Activated CD8-positive, alpha-beta memory T cell treated with anti-CD3 and anti-CD28 coated beads for 4 hours (primary cell): ENCODE measurements at places on chromosomes 2 and 18.

DNA sequence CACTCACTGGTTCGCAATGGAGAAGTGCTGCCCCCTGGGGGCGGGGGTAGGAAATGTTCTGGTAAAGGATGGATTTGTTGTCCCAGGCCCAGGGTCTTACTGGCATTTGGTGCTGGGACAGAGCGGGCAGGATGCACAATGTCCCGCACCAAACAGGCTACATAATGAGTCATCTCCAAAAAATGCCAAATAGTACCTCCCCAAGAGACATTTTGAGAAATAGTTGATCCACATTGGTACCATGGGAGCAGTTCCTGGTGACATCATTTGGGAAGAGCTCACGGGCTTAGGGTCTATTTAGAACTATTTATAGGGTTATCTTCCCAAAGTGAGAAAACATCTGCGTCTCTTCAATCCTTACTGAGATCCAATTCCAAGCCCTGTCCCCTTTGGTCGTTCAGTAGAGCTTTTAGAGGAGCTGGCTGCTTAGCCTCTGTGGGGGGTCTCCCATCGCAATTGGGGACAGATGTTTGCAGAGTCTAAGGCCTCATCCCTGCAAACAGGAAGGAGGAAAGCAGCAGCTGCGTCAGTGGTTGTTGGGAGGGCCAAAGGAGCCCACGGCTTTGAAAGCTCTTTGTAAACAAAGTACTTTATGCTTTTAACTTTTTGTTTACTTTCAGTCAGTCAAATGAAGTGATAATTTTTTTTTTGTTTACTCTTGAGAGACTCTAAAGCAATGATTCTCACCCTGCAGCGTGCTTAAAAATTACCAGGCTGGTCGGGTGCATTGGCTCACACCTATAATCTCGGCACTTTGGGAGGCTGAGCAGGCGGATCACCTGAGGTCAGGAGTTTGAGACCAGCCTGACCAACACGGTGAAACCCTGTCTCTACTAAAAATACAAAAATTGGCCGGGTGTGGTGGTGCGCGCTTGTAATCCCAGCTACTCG lies 49.3 kb downstream of the GREB1 start:
- peak; percentile 20 for DNase-seq

GRCh38 chr18:54020156-54020745 lies 204.2 kb downstream of the MBD2 start:
- DNase-seq = no peak

- no peak for DNase-seq
Observed at GRCh38 chr2:128237081-128237534, 81.6 kb downstream of the HS6ST1 start.

DNA sequence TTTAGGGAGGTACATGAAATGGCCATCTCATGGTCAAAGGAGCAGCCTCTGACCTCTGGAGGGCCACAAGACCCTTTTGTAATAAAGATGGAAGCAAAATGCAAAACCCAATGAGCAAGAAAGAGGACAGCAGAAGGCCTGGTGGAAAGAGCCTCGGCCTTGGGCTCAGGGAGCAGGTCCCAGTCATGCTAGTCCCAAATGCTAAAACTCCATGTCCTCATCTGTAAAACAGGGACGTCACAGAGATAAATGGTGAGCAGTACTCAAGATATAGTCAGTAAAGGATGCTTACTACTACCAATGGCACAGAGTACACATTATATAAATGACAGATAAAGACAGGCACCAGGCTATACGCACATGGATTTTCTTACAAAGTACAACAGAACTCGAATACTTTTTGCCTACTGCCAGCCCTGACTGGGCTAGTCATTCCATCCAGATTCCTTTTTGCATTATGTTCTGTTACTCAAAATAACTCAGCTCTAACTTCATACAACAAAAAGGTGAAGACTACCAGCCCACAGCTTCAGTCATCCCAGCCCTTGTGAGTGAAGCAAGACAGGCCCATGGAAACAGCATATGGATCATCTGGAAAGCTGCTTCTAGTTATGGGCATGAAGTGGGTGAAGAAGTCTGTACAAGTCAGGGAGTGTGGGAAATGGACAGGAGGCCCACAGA lies 64.9 kb upstream of the TFCP2L1 start:
- DNase-seq = no peak

DNA sequence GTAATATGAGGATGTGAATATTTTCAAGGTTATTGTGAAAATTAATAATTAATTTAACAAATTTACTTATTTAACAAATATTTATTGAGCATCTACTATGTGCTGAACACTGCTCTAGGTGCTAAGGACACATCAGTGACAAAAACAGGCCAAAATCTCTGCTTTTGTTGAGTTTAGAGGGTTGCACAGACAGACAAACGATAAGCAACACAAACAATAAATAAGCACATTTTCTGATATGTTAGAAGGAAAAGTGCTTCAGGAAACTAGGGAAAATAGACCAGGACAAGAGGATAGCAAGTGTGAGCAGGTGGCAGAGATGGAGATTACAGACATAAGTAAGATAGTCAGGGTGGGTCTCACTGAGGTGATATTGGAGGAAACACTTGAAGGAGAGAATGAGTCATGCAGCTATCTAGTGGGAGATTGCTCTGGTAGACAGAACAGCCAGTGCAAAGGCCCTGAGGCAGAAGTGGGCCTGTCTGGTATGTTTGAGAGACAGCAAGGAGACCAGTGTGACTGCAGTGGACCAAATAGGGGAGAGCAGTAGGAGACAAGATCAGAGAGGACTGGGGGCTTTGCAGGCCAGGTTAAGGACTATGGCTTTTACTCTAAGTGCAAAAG lies 38.3 kb downstream of the SFXN5 start:
- DNase-seq = no peak

- no peak for DNase-seq
Observed at GRCh38 chr2:33437297-33437696, 39.2 kb upstream of the RASGRP3 start.

GRCh38 chr2:9831670-9832069 lies 11.6 kb upstream of the TAF1B start:
- no peak for DNase-seq

GRCh38 chr2:57182916-57183315 lies 863.7 kb upstream of the VRK2 start:
- DNase-seq = no peak

DNA sequence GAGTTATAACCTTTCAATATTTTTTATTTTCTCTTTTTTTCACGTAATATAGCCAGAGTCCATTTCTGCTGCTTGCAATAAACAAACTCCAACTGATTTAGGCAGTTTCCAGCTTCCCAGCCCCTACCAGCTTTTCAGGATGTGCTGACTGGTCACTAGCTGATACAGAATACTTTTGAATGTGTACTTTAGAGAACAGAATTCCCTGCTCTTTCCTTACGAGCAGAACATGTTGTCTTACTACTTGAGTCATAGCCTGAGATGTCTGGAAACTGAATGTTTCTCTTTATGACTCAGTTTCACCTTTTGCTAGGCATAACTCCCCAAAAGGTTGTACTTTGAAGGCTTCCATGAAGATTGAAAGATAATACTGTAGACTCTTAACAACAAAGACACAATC lies 44.5 kb upstream of the KCNE4 start:
- DNase-seq = no peak

DNA sequence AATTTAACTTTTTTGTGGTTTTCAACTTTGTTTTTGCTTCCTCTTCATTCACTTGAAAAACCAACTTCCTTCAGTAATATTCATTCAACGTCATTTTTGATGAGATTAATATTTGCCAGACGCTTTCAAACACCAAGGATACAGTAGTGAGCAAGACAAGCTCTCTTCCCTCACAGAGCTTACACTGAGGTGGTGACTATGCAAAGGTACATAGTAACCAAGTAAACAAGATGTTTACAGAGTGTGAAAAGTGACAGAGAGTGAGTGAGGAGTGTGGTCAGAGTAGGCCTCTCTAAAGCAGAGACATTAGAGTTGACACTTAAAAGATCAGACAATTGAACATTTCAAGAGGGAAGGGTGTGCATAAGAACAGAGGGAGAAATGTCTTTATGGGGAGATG lies 155.5 kb downstream of the TMEM247 start:
- DNase-seq = no peak

- no peak for DNase-seq
Observed at GRCh38 chr2:57907411-57907810, 139.2 kb upstream of the VRK2 start.

- no peak for DNase-seq
Observed at GRCh38 chr2:159232456-159233170, 53.9 kb downstream of the WDSUB1 start.

DNA sequence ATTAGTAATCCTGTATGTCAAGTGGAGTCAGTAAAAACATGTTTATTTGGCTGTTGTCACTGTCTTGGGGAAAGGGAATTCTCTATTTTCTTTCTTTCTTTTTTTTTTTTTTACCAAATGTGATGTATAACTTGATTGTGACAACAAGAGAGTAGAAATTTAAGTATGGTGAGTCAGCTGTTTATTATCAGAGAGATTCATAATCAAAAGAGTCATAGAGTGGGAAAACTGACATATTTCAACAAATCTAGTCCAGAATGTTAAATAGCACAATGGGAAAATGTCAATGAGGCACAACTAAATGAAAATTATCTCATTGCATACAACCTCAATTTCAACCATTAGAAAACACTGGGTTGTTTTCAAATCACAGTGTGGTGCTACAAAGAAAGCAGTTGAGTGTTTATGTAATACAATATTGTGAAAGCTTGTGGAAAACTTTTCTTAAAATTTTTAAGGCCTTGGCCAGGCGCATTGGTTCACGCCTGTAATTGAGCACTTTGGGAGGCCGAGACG lies 111.9 kb upstream of the DTNA start:
- DNase-seq = no peak

- no peak for DNase-seq
Observed at GRCh38 chr2:178469219-178469849, 9.1 kb downstream of the FKBP7 start.

- DNase-seq = no peak
Observed at GRCh38 chr2:132632000-132632649, 37.9 kb downstream of the LYPD1 start.

DNA sequence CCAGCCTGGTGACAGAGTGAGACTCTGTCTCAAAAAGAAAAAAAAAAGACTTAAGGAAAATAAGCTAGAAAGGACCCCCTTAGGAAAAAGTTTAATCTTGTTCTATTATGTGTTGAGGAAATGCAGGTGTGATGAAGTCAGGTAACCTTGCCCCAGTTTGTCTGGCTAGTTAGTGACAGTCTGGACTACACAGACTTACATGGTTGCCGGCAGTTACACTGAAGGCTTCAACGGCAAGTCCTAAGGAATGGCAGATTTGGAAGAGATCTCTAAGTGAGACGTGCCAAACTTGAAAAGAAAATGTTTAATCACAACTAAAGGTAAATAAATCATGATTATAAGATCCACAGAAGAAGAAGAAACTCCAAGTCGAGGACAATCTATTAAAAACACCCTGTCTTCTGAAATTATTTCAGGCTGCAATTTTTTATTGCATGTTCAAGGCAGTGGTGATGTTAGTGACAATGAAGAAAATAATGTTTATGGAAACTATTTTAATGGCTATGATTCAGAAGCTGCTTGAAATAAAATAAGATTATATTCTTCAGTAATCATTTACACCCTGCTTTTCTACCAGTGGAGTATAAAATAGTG lies 84.2 kb downstream of the TTC27 start:
- no peak for DNase-seq

DNA sequence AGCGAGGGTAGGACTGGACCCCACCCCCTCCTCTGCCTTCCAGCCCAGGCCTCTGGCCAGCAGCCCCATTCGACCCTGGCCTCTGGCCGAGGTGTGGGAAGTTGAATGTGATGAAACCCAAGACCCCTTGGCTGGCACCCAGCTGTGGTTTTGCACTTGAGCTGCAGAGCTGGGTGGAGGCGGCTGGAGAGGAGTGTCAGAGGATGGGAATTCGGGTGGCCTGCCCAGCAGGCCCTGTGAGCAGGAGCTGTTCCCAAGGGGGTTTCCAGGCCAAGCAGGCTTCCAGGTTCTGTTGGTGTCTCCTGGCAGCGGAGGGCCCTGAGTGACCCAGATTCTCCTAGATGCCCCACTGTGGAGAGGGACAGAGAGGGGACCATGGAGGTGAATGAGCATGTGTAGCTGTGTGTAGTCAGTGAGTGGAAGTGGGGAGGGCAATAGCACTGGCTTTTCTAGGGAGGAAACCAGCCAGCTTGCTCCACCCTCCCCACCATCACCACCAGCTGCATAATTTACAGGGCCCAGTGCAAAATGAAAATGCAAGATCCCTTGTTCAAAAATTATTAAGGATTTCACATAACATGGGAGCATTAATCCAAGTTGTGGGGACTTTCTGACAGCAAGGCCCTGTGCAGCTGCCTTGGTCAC lies 172.2 kb upstream of the HAAO start:
- no peak for DNase-seq

- no peak for DNase-seq
Observed at GRCh38 chr2:40434731-40435271, 17.1 kb downstream of the SLC8A1 start.

- DNase-seq = no peak
Observed at GRCh38 chr2:227378371-227378782, 729 bp downstream of the TM4SF20 start.

DNA sequence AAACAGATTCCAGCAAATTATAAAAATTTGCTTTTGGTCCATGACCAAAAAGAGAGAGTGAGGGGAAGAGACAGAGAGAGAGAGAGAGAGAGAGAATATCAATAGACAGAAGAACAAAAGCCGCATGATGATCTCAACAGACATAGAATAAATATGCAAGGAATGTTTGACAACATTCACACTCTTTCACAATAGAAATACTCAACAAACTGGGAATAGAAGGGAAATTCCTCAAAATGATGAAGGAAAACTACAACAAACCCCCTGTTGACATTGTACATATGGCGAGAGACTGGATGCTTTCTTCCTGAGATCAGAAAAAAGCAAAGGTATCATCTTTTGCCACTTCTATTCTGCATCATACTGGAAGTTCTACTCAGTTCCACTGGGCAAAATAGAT lies 309.7 kb downstream of the RAD51AP2 start:
- DNase-seq = no peak

DNA sequence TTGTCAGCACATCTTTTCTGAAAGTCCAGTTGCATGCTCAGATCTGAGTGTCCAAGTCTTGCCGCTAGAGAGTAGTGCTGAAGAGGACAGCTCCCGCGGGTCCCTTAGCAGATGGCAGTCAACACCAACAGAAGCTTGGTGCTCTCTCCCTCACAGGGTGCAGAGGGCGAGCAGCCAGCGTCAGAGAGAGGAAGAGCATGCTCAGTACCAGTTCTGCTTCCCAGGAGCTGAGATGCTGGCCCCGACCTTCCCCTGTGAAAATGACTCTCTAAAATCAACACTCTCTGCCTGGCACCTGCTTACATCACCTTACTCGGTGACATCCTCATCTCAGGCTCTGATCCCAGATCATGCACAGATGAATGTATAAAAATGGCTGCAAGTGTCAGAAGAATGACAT lies 86.0 kb upstream of the TWIST2 start:
- no peak for DNase-seq

DNA sequence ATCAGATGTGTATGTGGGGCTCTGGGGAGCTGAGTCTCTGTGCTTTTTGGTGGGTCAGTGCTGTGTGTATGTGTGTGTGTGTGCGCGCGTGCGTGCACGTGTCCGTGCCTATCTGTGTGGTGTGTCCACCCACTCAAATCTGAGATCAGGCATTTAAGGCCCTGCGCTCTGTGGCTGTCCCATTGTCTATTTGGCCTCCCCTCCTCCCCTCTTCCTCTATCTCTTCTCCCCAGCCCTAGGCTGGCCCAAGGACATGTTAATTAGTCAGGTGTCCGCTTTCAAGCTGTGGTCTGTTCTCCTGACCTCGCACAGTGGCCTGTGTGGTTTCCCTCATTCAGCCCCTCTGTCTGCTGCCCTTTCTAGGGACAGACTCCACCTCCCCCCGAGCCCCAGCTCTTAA lies 136.4 kb downstream of the DYSF start:
- no peak for DNase-seq
